ENCODE measurements at places on chromosomes 1 and 21. TPM values are rescaled to one million over a fixed set of nuclear protein-coding genes. Genes with fewer than 3 reads are reported as not detected.

The C1orf52 gene
- total RNA-seq = 8.8 TPM

The CAMSAP2 gene
- 22.1 TPM for total RNA-seq

The SPAG17 gene
- not detected for total RNA-seq

The GBP6 gene
- total RNA-seq = 0.17 TPM

The PDC gene
- not detected for total RNA-seq

The CYYR1 gene
- total RNA-seq = not detected

Measured in bronchial smooth muscle cell (primary cell).